ENCODE measurements at places on chromosomes 1 and 21.

DNA sequence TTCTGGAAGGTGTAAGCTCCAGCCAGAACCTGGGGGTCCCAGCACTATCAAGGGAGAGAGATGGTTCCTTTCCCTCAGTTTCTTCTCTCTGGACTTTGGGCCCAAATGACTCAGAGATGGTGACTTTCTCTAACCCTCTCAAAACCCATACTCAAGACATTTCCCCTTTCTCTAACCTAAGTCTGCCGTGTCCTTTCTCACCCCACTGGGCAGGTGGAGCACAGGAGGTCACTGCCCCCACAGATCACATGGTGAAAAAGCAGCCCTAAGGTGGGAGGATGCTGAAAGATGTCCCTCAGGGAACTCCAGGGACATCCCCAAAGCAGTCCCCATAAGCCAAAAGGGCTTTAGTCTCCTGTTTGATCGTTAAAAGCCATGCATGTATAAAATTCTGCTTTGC lies 173.7 kb downstream of the HIVEP3 start:
- DNase-seq: no peak

GRCh38 chr1:31432592-31433395 lies 19.8 kb downstream of the SERINC2 start:
- DNase-seq: no peak

- DNase-seq: no peak
Observed at GRCh38 chr1:103779932-103780331, 30.2 kb downstream of the AMY1C start.

DNA sequence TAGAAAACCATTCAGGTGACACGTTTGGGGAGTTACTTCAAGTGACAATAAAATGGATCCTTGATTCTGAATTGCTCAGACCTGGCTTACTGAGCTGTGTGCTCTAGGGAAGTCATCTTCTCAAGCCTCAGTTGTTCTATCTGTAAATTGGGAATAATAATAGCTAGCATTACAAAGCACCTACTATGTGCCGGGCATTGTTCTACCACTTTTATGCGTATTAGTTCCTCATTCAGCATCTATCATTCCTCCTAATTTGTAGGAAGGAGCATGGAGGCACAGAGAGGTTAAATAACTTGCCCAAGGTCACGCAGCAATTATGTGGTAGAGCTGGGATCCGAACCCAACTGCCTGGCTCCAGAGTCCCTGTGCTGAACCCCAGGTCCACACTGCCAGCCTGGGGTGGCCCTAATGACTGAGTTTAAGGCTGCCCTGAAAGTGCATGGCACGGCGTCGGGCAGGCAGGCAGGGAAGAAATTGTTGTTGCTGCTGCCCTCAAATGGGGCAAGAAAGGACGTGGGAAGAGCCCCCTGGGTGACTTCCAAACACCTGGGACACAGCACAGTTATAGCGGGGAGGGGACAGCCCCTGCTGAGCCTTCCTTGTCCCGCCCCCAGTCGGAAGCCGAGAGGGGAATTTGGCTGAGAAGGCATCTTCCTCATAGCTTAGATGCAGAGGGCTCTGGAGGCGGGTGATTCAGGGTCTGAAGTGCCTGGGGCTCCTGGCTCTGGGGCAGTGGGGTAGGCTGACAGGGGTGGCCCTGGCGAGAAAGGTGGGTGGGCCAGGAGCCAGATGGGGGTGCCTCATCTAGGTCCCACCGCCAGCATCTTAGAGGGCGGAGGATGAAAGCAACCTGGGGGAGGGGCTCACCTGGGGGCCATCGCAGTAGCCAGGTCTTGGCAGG lies 86.5 kb upstream of the IFFO2 start:
- DNase-seq: no peak

- no peak for DNase-seq
Observed at GRCh38 chr1:232538224-232538942, 91.5 kb downstream of the SIPA1L2 start.

GRCh38 chr1:228770779-228771223 lies 35.5 kb downstream of the RHOU start:
- no peak for DNase-seq

GRCh38 chr1:30755746-30756145 lies 1.8 kb downstream of the LAPTM5 start:
- no peak for DNase-seq

- no peak for DNase-seq
Observed at GRCh38 chr1:158289811-158290210, at the start of gene CD1C. CD1C (plus strand) TSS chr1:158289923; CDS start chr1:158290065, 142 bp downstream.

DNA sequence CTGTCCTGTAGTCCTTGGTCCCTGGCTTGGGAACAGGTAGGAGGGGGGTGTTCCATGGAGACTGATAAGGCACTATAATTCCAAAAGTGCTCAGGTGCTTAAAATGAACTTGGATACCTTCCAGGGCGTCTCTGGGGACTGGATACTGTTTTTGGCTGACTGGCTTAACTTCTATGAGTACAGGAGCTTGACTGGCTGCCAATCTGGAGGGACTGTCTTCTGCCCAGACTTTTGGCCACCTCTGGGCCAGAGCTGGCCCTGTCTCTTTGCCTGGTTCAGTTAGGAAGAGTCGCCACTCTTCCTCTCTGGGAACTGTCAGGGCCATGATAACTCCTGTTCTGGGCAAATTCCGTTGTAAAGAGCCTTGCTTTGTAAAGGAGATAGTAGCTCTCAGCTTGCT lies 407.0 kb downstream of the TGFB2 start:
- DNase-seq: no peak

DNA sequence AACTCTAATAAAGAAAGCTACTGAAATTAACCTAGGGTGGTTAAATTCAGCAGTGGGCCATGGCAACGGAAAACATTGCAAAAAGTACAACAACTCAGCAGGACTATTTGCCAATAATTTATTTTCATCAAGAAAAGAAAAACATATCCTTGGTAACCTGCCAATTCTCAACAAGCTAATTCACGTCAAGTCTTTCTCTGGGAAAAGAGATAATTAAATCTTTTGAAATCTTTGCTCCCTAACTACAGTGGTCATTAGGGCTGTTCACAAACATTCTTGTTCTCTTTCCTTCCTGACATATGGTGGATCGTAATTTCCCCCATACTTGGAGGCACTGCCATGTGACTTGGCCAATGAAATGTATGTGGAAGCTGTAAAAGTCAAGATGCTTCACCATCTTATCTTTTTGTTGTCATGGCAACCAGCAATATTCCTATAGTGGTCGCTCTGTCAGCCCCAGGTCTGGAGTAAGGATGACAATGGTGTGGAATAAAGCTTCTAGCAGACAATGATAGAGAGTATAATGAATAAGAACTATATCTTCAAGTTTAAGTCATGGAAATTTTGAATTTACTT lies 29.6 kb upstream of the ZNF326 start:
- no peak for DNase-seq

Measured in NB4 (cell line).